ENCODE measurements at places on chromosomes 4 and X. TPM values are rescaled to one million over a fixed set of nuclear protein-coding genes. Genes with fewer than 3 reads are reported as not detected.

LRIT3 gene
- 0.18 TPM for total RNA-seq

KIT gene
- 34.8 TPM for total RNA-seq

RPL9 gene
- 2,980 TPM for total RNA-seq

PAK3 gene
- total RNA-seq = 4.6 TPM

NR3C2 gene
- 32.6 TPM for total RNA-seq

CDS1 gene
- 17.4 TPM for total RNA-seq

ETDA gene
- not detected for total RNA-seq

HELT gene
- total RNA-seq = not detected

KCND1 gene
- not detected for total RNA-seq

ADH7 gene
- total RNA-seq = not detected

DNA sequence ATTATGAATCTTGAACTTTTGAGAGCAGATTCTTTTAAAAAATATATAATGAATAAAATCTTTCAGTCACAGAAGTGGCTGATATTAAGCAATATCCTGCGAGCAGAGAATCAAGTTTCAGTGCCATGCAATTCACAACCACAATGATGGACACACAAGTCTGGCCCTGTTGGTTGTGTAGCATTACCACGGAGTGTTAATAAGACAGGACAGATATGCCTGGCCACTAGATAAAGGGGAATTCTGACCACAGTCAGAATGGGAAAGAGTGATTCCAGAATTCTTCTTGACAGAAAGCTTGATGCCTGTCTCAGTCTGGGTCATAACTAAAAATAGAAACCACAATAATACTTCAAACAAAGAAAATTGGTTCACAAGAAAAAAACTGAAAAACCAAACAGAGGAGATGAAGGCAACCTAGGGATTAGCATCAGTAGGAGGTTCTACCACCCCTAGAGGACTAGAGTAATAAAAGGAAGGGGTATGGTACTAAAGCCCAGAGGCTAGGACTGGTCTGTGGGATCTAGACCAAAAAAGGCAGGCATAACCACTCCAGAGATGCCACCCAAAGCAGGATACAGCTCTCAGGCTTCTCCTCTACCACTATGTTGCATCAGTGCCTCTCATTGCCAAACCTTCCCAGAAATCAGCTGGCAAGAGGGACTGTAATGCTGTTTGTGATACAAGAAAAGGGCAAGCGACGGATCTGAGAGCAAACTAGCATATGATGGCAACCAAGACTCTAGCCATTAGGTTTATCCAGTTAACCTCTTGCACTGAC is 59.0 kb downstream of the RNF150 start:
- H3K36me3 ChIP-seq = no peaks in the 10 kb centered on the region
- no peaks in the 10 kb centered on the region for H3K27me3 ChIP-seq
- no peak overlapping the region for H3K27ac ChIP-seq
- no peak overlapping the region for H3K4me3 ChIP-seq
- no peaks in the 10 kb centered on the region for H3K4me1 ChIP-seq
- no peak for DNase-seq

DNA sequence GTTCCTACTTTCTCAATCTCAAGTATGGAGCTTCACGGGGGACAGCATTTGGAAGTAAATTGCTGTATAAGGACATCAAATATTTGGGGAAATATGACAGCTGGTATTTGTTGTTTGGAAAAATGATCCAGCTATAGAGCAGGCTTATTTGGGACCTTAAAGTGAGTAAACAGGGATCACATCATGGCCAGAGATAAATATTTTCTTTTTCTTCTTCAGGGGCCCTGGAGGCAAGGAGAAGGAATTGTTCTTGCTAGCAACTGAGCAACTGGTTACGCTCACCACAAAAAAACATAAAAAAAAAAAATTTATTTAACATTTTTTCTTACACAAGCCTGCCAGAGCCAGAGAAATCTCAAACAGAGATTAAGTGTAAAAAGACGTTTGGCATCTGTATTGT is 277.2 kb upstream of the UGT8 start:
- no peaks in the 10 kb centered on the region for H3K27me3 ChIP-seq
- H3K27ac ChIP-seq = no peak overlapping the region
- no peak overlapping the region for H3K4me3 ChIP-seq
- peaks cover 8% of the 10 kb centered on the region for H3K4me1 ChIP-seq
- no peak for DNase-seq

DNA sequence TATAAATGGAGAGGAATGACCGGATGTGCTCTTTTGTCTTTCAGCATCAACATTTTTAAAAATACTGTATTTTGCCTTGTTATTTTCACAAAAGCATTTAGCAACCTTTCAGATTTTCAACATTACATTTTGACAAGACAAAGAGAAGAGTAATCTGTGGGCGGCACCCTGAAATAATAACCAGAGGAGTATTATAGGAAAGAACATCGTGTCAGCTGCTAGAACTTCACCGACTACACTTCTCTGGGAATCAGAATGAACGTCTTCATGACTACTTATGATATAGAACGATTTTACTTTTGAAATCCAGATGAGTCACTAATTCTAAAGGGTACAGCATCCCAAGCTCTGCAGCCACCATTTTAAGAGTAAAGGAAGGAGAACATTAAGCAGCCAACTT is 531.5 kb upstream of the FRG1 start:
- no peak overlapping the region for H3K4me3 ChIP-seq
- H3K27me3 ChIP-seq = no peaks in the 10 kb centered on the region
- no peak overlapping the region for H3K27ac ChIP-seq
- no peak for DNase-seq

DNA sequence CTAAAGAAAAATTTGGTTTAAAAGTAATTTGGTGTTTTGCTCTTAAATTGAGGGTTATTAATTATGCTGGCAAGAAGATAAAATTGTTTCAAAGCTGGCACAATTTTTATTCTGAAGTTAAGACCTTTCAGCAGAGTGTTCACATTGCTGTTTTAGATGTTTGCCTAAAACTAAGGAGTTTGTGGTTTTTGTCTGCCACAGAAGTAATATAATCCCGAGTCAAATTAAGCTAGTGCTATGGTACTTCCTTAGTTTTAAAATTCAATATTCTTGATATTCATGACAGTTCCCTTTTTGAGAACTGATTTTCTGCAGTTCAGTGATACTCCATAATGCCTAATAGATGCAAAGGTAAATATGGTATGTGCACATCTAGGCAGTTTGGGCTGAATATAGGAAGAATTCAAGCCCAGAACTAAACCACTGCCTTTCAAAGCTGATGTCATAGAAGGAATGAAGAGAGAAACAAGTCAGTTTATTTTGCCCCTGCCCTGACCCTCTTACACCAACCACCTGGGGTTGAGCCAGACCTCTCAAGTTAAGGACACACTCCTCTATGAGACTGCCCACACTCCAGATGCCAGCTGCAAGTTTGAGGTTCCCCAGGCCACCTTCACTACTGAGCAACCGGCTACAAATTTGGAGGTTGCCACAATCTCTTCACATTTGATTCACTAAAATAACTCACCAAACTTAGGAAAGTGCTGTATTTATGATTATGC is 32.1 kb upstream of the VEGFC start:
- H3K27me3 ChIP-seq = no peaks in the 10 kb centered on the region
- H3K27ac ChIP-seq = no peak overlapping the region
- no peaks in the 10 kb centered on the region for H3K36me3 ChIP-seq

DNA sequence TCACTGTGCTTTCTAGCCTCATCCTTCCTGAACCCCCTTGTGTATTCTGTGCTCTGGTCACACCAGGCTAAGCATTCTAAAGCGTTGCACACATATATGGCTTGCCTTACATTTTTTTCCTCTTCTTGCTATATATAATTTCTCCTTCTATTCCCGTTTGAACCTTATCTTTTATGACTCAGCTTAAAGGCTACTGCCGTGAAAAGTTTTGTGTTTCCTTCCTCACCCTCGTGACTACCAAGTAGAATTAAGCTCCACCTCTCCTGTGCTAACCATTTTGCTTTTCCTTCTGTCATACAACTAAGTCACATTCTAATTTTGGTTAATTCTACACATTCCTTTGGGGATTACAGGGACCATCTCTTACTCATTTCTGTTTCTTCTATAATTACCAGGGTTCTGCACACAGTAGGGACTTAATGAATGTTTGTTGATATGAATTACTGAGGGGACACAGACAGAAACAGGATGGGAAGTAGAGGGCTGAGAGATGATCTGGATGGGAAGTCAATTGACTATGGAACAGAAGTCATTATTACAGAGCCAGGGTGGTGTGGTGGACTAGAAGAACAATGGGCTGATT is 67.1 kb downstream of the DOCK11 start:
- no peaks in the 10 kb centered on the region for H3K4me1 ChIP-seq
- peaks cover 6% of the 10 kb centered on the region for H3K36me3 ChIP-seq
- DNase-seq = no peak
- H3K27ac ChIP-seq = no peak overlapping the region
- no peak overlapping the region for H3K4me3 ChIP-seq

DNA sequence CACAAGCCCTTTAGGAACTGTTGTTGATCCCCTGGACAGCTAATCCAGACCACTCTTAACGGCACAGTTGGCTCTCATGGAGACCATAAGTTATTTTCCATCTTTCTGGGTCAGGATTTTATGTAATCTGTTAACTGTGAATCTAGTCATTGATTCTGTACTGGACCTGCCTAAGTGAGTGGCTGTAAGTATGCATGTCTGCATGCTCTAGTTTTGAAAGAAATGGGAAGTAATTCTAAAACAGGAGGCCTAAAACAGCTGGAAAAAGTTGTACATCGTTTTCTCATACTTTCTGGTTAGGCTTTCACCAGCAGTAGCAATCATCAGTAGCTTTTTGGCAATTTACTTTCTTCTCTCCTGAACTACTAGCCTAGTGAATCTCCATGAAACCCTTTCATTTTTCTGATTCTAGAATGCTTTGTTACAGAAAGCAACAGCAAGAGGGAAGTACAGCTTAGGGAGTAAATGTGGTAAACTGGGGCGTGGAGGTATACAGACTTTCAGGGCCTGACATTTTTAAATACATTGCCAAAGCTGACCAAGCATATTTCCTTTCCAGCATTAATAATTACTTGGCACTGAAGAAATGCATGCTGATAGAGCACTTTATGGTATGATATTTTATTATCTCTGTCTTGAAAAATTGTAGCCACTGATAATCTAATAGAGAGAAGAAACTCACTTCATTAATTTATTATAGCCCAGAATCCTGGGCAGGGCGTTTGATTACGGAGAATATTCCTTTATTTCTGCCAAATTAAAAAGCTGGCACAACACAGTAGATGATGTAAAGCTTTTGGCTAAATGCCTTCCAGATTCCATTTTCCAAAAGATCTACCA is 202.7 kb downstream of the BANK1 start:
- peaks cover 6% of the 10 kb centered on the region for H3K4me1 ChIP-seq
- H3K4me3 ChIP-seq = no peak overlapping the region
- H3K36me3 ChIP-seq = no peaks in the 10 kb centered on the region
- DNase-seq = no peak

DNA sequence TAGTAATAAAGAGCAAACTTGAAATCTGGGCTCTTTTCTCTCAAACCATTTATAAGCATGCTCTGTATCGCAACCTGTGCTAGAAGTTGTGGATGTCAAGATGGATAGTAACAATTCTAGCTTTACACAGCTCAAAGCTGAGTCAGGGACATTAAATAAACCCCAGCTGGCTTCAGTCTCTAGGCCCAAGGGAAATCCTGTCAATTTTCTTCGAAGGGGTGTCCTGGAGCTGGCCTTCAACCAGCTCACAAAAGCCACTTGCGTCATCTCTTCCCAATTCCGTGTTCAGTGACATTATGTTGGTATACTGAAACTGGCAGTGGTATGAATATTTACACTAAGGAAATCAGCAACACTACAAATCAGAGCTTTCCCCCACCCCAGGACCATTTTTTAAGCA is 89.8 kb upstream of the PRKG2 start:
- H3K4me1 ChIP-seq = no peaks in the 10 kb centered on the region
- H3K27me3 ChIP-seq = no peaks in the 10 kb centered on the region
- no peak for DNase-seq
- no peak overlapping the region for H3K27ac ChIP-seq
- no peaks in the 10 kb centered on the region for H3K36me3 ChIP-seq
- no peak overlapping the region for H3K4me3 ChIP-seq

DNA sequence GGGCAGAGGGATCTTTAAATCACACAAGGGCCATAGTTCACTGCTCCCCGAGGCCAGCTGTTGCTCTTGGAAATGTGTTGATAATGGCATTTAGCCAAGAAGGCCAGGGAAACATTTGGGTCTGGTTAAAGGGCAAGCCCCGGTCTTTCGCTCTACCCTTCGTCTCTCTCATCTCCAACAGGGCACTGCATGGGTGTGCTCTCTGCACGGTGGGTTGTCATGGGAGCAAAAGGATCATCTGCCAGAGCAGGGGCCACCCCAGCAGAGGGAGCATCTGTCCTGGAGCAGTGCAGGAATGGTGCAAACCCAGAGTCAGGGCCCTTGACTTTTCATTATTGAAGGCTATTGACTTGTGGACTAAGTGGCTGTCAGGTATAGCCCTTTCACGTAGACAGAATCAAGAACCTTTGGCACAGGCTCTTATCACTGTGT is 22.7 kb upstream of the PGRMC2 start:
- no peak for DNase-seq
- no peaks in the 10 kb centered on the region for H3K27me3 ChIP-seq
- peak overlapping the region; percentile 77 for H3K27ac ChIP-seq
- no peaks in the 10 kb centered on the region for H3K36me3 ChIP-seq
- peaks cover 34% of the 10 kb centered on the region for H3K4me1 ChIP-seq

GRCh38 chr4:162234595-162234994 is 70.8 kb upstream of the FSTL5 start:
- no peaks in the 10 kb centered on the region for H3K36me3 ChIP-seq
- H3K4me1 ChIP-seq = no peaks in the 10 kb centered on the region

DNA sequence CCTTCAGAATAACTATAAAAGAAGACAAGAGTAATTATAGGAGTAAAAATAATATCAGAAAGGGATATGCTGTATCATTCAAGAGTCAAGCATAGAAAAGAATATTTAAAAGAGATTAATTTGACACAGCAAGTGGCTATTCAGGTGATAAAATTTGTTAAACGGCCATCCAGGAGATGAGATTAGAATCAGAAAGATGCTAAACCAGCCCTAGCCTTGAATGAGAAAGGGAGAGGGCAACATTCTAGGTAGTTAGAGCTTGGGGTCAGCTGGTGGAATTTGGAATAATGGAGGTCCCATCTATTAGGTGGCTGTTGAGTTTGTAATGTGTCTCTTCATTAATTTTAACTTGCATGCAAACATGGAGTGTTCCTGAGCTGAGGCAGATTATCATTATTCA is 350.5 kb upstream of the PABPC4L start:
- no peak overlapping the region for H3K4me3 ChIP-seq
- no peaks in the 10 kb centered on the region for H3K36me3 ChIP-seq
- no peak for DNase-seq
- H3K27ac ChIP-seq = no peak overlapping the region
- H3K4me1 ChIP-seq = no peaks in the 10 kb centered on the region
- no peaks in the 10 kb centered on the region for H3K27me3 ChIP-seq

DNA sequence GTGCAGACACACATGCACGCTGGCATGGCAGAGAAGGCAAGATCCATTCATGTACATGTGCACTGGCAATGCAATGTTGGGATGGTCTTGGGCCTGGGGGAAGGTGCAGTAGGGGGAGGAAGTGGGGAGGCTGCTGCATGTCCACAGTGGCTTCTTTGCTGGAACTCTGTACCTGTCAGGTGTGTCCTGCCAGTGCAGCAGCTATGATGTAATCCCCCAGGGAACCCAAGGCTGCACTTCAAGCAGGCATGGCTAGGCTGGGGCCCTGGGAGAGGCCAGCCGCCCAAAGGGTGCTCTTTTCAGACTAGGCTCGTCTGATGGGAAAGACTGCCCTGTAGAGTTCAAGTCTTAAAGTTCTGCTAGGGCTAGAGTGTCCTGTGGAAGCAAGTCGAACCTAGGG is 1304.0 kb downstream of the FAM133A start:
- no peak overlapping the region for H3K27ac ChIP-seq
- no peak for DNase-seq
- H3K4me1 ChIP-seq = no peaks in the 10 kb centered on the region
- H3K36me3 ChIP-seq = no peaks in the 10 kb centered on the region
- no peaks in the 10 kb centered on the region for H3K27me3 ChIP-seq

- H3K4me1 ChIP-seq = peaks cover 30% of the 10 kb centered on the region
- H3K27ac ChIP-seq = peak within 1 kb of the TSS; percentile 86
- H3K4me3 ChIP-seq = peak within 1 kb of the TSS; percentile 53
These were observed at the start of gene IRAK1 for GRCh38 chrX:154019633-154020528. TSS of gene IRAK1 (minus strand) at chrX:154019902. CDS start at chrX:154019812, 90 bp downstream.

Measured in stomach (tissue), 19 donors.